ENCODE measurements at places on chromosomes 2 and 18. TPM values are rescaled to one million over a fixed set of nuclear protein-coding genes. Genes with fewer than 3 reads are reported as not detected.
A peak's percentile ranks its signal among the peaks of the same experiment; 100 is the strongest.

The SPDYA gene
- 0.90 TPM for total RNA-seq

- DNase-seq = no peak
Observed at GRCh38 chr2:202322435-202322834, 53.7 kb upstream of the BMPR2 start.

- DNase-seq = no peak
Observed at GRCh38 chr2:177611310-177611886, 218.8 kb downstream of the AGPS start.

The SATB2 gene
- 13.8 TPM for total RNA-seq

The EIF4E2 gene
- 30.9 TPM for total RNA-seq

GRCh38 chr18:62812242-62812641 is 96.9 kb downstream of the PHLPP1 start:
- DNase-seq = no peak

DNA sequence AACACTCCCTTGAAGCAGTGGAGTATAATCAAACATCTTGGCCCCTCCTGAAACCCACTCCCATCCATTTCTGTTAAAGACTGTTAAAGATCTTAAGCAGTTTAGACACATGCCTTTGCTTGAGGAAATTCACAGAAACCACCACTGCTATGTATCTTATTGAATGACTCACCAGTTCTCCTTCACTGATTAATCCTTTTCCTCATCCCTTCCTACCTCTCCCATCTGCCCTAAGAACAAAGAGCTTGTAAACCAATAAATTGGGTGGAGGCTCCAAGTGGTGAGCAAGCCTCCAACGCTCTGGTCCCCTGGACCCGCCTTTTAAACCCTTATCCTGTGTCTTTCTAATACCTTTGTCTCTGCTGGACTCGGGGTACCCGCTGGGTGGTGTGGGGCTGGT is 746.1 kb downstream of the LRP1B start:
- no peak for DNase-seq

GRCh38 chr2:176508984-176509740 is 239.9 kb downstream of the MTX2 start:
- DNase-seq = no peak

DNA sequence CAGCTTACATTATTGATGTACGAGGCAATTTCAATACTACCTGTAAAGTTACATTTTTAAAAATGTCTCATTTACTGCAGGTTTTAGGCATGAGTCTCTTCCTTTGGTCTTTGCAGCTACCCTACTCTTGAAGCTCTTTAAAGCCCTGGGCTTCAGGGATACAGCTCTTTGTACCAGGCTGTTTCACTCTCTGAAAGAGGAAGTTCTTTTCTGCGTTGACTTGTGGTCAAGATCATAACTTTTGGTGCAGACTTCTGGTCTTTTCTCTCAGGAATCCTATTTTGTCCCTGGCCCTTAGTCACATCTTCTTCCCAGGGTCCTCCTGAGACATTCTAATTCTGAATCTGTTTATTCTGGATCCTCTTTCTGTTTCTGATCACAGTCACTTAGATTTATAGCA is 16.6 kb upstream of the HRH4 start:
- DNase-seq = no peak

The ADGRF3 gene
- total RNA-seq = not detected

DNA sequence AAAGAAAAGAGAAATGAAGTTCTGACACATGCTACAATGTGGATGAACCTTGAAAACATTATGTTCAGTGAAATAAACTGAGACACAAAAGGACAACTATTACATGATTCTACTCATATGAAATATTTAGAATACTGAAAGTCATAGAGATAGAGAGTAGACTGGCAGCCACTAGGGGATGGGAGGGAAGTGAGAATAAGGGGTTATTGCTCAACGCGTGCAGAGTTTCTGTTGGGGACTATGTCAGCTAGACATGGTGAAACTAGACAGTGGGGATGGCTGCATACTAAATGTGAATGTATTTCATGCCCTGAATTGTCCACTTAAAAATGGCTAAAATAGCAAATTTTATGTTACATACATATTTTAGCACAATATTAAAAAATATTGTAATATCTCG is 108.7 kb upstream of the ATL2 start:
- DNase-seq = no peak

DNA sequence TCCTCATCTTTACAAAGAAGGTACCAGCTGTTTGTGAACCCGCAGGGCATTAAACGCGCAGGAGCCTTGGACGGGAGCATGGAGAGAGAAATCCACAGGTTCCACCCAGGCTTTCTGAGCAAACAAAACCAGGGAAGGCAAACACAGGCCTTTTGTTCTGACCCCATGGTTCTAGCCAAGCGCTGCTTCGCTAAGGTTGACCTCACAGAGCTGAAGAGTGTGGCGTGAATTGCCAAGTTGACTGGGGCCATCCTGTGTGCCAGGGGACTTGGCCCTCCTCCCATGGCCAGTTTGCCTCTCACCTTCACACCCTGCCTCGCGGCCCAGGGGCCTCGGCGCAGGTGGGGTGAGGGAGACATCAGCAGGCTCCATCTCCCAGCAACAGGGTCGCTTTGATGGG is 74.1 kb downstream of the VAPA start:
- peak; percentile 52 for DNase-seq

The SIX2 gene
- 3.3 TPM for total RNA-seq

- DNase-seq = no peak
Observed at GRCh38 chr2:72023678-72024390, 123.8 kb downstream of the CYP26B1 start.

DNA sequence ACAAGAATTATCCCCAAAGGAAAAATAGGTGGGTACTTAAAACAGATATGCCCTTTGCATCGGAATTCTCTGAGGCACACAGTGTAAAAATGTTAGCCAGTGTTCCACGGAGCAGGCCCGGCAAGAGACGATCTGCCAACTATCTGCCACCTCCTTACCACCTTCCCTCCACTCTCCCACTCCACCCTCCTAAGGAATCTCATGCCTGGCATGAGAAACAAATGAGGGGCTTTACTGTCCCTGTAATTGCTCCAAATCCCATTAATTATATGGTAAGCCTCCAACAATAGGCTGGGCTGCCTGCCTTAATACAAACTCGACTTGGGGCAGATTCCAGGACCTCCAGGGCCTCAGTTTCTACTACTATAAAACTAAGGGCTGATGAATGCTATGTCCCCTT is 102.3 kb downstream of the ZBTB7C start:
- DNase-seq = no peak

The ACKR3 gene
- 32.4 TPM for total RNA-seq

- no peak for DNase-seq
Observed at GRCh38 chr2:12341920-12342319, 374.8 kb upstream of the TRIB2 start.

The CCDC74B gene
- 7.2 TPM for total RNA-seq

The VAMP5 gene
- 39.6 TPM for total RNA-seq
